ENCODE measurements at places on chromosomes 7 and 10.

- no peak for DNase-seq
Observed at GRCh38 chr10:125549653-125550052, 133.3 kb downstream of the TEX36 start.

DNA sequence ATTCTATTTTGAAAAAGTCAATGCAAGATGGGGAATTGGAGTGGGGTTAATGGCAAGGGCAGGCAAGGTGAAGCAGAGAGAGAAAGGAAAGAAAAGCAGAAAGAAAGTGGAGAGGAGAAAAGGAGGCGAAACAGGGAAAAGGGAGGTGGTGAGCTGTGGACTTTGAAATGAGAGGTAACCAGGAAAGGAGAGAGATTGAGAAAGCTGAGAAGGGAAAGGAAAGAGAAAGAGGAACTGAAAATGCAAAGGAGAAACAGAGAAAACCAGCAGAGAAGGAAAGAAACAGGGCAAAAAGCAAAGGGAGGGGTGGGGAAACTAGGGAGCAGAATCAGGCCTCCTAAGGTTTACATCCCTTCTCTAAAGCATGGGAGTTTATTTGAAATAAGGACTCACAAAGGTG is 72.5 kb upstream of the TPK1 start:
- no peak for DNase-seq

- DNase-seq: no peak
Observed at GRCh38 chr10:17226891-17227303, 1.1 kb upstream of the VIM start.

GRCh38 chr10:70352401-70353097 is 29.9 kb downstream of the LRRC20 start:
- no peak for DNase-seq

GRCh38 chr7:2782121-2782520 is 62.0 kb downstream of the GNA12 start:
- no peak for DNase-seq

DNA sequence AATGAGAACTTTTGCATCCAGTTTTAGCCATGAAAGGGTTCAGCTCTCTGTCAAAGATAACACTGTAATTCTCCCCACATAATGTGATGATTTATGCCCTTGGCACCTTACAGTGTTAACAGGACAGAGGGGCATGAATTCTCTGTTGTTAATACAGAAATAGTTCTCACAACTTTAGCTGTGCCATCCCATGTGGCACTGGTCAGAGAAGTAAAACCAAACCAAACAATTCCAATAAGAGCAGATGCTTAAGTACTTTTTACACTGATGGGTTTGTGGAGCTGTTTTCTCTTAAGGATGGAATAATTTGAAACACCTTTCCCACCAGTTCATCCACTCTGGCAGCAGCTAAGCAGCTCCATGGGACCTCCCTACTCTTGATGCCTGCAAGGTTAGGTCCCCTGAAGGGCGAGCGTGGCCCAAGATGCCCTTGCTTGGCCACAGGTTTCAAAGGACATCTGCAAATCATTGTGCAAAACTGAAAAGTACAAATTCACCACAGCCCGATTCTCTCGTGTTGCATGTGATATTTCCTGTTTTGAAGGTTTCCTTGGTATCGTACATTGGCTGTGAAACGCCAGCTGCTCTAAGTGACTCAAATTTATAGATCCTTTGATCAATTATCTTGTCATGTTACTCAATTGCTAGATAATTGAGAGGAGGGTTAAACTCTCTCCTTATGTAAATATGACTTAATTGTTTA is 82.5 kb upstream of the CREB5 start:
- DNase-seq: no peak
